Amygdala (tissue), 56 donors: ENCODE measurements at places on chromosomes 11 and 22.

- no peak for DNase-seq
Measured at GRCh38 chr11:7896009-7896785, 34.9 kb downstream of the OR10A6 start.

GRCh38 chr11:22433094-22433455, 94.9 kb downstream of the SLC17A6 start:
- no peak for DNase-seq

GRCh38 chr11:1292018-1292643, 17.3 kb downstream of the TOLLIP start:
- no peak for DNase-seq

DNA sequence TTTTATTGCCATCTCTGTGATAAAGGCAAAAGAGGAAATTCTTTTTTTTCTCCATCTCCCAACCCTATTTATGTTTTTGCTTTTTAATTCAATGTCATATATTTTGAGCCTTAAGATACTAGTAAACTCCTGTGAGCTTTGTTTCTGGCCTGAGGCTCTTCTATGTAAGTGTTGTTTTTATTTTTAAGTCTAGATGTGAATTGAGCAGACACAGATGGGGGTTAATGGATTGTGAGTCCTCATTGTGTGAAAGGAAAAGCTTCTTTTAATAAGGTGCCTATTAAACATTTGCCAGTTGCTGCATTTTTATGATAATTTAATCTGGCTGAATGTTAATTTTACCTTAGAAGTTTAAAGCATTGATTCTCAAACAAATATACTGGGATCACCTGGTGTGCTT, 2337.9 kb upstream of the RAG2 start:
- DNase-seq, result no peak

DNA sequence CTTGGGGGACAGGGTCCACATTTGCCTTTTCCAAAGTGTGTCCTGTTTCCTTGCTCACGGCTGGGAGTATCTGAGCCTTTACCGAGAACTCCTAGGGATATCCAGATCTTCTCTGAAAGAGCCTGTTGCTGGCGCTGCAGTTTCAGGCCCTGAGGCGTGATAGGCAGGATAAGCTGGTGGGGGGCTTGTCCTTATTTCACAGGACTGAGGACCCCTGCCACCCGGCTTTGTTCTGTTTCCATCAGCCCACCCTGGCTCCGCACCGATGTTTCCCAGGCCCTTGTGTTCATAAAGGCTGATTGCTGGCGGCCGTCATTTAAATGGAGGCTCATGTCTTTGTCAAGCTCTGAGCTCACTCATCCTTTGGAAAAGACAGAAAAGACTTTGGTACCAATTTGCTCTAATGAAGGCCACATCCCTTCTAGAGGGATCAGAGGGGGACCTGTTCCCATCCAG, 9.4 kb upstream of the NPTXR start:
- no peak for DNase-seq

GRCh38 chr11:40286137-40286536, 1173.3 kb downstream of the LRRC4C start:
- no peak for DNase-seq

DNA sequence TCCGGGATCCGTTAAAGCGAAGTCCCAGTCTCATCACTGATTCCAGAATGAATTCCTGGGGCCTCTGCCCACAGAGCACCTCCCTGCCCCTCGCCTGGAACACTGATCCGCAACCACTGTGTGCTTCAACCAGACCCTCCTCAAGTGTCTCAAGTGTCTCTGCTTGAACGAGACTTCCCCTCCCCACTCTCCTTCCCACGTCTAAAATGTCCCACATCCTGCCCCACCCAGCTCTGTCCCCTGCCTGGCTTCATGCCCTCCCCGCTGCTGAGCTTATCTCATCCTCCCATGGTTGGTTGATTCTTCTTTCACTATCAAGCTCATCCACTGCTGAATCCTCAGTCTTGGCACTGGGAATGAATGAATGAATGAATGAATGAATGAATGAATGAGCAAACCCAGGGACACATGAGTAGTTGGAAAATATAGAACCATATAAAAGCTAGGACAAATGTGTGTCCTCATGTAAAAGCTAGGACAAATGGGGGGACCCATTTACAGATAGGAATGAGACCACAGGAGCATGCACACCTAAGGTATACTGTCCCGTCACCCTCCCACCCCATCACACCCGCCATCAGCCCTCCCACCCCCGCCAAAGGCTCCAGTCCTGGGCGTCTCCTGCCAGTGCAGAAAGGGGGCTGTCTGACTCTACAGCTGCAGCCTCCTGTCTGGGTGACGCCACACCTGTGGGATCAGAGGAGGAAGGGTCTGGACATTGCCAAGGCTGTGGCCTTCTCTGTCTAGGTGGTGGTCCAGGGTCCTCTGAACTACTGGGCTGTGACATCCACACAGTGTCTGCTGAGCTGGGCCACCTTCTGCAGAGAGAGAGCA, 71.4 kb upstream of the LINC01488 start:
- DNase-seq, result no peak

GRCh38 chr22:50717709-50718351, 20.2 kb upstream of the ACR start:
- no peak for DNase-seq

- DNase-seq, result no peak
Measured at GRCh38 chr11:82869657-82870056, 30.6 kb downstream of the PRCP start.

DNA sequence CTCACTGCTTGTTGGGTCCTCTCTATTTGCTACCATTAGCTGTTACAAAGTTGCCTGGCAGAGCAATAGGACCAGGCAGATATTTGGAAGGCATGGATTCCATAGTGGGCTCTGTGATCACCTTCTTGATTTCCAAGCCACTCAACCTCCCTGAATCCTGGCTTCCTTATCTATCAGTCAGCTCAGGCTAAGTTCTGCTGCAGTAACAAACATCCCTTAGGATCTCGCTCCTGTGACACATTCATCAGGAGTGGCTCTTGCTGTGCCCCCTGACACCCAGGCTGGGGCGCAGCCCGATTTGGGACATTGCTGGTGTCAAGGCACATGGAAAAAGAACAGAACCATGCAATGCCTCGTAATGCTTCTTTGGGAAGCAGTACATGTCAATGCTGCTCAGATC, 503.9 kb downstream of the TBC1D22A start:
- no peak for DNase-seq

- DNase-seq, result no peak
Measured at GRCh38 chr22:19123936-19124335, 1.7 kb upstream of the DGCR2 start.

DNA sequence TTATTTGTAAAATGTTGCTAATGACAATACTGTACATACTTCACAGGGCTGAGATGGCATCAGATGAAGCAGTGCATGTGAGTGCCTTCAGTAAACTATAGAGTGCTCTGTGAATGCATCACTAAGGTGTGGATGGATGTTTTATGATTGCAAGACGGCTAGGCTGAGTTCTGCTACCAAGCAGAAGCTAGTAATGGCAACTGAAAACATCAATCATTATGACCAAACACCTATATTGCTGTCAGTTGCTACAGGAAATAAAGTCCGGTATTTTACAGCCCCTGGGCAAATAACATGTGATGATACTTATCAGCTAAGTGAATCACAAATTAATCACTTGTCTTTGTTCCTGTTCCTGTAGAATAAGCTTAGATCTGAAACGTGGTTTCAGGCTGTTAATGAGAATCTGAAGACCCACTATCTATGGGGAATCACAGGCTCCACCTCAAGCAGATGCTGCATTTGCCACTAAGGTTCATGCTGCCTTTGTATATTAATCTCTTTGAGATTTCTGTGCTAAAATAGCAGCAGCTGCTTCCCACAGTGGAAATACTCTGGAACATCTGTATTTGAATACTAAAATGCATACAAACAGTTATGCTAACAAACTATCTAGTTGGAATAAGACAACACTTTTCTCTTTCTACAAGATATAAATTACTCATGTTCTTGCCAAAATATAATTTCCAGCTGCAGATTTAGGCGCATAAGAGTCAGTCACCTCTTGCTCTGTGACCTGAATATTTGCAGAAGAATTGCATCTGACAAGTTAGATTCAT, 254.0 kb upstream of the PITPNB start:
- no peak for DNase-seq

DNA sequence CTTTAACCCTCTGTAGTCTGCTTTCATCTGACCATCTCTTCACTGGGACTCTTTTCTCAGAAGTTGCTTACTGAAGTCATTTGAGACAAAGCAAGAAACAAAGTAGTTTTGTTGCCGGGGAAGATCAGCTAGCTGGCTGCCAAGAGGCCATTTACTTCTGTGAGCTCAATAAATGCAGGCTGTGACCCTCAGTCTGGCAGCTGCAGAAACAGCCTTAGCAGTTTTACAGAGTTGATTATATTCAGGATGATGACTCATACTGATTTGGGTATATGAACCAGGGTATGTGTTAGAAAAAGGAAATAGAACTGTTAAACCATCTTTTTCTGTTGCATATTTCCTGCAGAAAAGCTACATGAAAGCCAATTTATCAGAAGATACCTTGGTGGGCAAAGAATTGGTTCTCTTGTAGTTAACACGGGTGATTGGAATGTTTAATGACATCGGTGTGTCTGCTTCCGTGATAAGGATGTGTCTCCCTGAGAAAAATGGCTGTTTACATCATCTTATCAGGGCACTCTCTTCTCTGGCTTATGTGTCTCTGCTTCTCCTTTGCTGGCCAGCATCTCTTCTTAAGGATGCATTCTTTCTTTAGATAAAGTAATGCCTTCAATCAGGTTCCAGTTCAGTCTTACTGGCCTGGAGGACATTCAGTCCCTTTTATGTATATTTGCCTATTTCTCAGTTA, 18.5 kb downstream of the FIBIN start:
- peak; percentile 2 for DNase-seq

- no peak for DNase-seq
Measured at GRCh38 chr22:47657224-47657623, 894.8 kb downstream of the TBC1D22A start.

GRCh38 chr11:10407055-10407454, 48.0 kb upstream of the AMPD3 start:
- DNase-seq, result no peak

DNA sequence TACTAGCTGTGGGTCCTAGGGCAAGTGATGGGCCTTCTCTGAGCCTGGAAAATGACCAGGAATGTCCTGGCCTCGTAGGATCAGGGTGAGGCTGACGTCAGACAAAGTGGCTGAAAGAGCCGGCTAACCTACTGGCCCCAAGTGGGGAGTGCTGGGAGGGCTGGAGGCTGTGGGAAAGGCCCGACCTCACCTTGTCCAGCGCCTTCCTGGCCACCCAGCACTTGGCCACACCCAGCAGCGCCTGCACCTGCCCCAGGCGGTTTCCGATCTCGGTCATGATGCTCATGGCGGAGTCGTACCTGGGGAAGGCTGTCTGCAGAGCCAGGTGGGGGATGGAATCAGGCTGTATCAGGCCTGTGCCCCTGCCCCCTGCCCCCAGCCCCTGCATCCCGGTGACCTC, 7.5 kb downstream of the RAPSN start:
- DNase-seq, result no peak

- DNase-seq, result no peak
Measured at GRCh38 chr22:48135592-48135991, 1373.1 kb downstream of the TBC1D22A start.

DNA sequence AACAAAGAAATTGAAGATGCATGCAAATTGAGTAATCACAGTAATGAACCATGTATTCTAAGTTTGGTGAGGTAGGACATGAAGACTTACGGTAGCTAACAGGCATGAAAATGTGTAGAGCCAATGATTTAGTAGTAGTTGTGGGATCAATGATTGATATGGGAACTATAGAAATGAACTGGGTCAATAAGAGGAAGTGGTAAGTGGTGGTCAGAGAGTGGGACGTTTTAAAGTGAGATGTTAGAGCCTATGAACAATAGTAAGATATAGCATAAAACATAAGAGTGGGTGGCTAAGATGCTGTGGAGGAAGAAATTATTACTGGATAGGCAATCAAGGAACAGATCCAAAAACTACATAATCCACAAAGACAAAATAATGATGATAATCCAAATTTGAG, 45.0 kb downstream of the DLG2 start:
- no peak for DNase-seq

- DNase-seq, result no peak
Measured at GRCh38 chr11:64081745-64082442, 46.2 kb downstream of the FLRT1 start.

DNA sequence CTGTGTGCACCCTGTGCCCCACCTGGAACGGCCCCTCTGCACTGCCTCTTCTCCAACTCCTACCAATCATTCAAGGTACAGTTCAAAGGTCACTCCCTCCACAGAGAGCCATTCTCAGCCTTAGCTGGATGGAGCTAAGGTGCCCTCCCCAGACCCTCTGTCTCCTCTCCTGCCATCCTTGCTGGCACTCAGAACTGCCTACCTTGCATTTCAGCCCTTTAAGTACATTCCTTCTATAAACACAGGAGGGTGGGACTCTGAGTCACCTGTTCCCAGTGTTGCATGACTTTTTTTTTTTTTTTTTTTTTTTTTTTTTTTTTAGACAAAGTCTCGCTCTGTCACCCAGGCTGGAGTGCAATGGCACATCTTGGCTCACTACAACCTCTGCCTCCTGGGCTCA, 8.6 kb downstream of the TTLL1 start:
- DNase-seq, result no peak

GRCh38 chr11:2950825-2951224, 21.6 kb upstream of the PHLDA2 start:
- no peak for DNase-seq

GRCh38 chr11:8250981-8251615, 12.6 kb downstream of the LMO1 start:
- no peak for DNase-seq

GRCh38 chr11:128615612-128616011, 28.3 kb upstream of the ETS1 start:
- DNase-seq, result no peak

DNA sequence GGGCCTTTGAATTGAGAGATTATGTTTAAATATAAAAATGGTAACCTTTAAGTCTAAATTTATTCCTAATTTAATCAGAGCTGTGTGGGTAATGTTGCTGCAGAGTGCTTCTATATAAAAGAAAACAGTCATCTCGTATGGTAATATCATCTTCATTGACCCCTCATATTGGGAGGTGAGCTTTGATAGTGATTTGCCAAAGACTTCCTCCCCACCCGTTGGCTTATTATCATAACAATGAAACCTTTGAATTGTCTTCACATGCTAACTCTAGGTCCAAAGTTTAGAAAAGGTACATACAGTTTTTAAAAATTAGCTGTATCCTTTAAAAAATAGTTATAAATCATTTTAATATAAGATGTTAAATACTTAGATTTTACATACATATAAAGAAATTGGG, 3.7 kb downstream of the EMSY start:
- no peak for DNase-seq

DNA sequence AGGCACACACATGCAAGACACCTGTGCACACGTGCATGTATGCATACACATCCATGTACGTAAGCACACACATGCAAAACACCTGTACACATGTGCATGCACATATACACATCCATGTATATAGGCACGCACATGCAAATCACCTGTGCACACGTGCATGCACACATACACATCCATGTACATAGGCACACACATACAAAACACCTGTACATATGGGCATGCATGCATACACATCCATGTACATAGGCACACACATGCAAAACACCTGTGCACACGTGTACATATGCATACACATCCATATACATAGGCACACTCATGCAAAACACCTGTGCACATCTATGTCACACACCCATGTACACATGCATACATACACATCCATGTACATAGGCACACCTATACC, 458.3 kb downstream of the TBC1D22A start:
- DNase-seq, result no peak

- DNase-seq, result peak; percentile 17
Measured at GRCh38 chr22:42433754-42434682, 1.8 kb upstream of the NFAM1 start.
